Suppressor macrophage treated with lipopolysaccharide for 4 hours (primary cell): ENCODE measurements at places on chromosomes 5 and 9.

DNA sequence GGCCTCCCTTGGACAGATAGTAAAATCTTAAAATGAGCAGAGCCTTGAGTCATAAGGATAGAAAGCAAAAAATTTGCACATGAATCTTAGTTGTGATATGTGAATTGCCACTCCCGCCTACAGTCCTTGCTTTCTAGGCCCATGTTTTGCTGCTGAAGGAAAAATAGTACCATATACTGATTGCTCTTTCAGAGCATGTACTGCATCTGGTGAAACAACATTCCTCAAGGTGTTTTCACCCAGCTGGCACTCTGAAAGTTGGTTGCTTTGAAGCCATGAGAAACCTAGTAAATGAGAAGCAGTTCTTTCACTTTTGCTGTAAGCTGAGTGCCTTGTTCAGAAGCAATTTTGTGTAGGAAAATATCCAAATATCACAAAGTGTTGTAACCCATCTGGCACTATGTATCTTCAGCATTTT is 10.3 kb downstream of the CDC37L1 start:
- DNase-seq, result no peak

DNA sequence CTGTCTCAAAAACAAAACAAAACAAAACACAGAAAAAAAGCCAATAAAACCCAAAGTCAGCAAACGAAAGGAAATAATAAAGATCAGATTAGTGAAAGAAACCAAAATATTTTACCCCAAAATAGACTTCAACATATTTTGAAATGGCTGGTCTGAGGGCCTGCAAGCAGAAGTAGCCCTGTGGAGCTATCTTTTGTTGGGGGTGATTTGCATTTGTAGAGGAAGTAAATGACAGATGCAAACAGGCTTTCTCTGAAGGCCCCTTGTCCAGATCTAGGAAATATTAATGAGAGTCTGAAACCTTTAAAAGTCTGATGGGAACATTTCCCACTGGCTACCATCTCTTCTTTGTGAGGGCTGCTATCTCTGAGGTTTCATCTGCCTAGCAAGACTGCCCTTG is 74.0 kb downstream of the GCNT4 start:
- DNase-seq, result no peak

DNA sequence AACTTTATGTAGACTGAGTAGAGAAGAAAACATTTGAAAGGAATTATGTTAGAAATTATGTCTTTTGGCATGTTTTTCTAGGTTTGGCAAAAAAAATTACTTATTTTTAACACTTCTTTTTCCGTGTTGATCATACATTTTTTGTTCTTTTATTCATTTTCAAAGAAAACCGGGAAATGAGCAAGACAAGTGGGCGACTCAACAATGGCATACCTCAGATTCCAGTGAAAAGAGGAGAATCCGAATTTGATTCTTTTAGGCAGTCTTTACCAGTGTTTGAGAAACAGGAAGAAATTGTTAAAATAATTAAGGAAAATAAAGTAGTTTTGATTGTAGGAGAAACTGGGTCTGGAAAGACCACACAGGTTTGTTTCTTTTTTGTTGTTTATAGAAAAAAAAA is 12.9 kb downstream of the YTHDC2 start:
- no peak for DNase-seq

- DNase-seq, result peak; percentile 78
Measured at GRCh38 chr5:176611435-176611834, 1.5 kb upstream of the GPRIN1 start.

DNA sequence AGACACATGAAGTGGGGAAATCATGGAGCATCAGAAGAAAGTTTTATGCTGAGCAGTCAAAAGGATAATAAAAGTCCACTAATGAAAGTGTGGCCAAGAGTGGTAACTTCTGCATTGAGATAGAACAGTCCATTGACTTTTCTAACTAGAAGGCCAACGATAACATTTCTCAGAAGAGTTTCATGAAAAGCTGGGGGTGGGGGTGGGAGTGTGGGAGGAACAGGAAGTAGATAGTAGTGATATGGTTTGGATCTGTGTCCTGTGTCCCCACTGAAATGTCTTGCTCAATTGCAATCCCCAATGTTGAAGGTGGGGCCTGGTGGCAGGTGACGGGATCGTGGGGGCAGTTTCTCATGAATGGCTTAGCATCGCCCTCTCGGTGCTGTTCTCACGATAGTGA is 36.2 kb upstream of the SNAPC3 start:
- DNase-seq, result no peak

DNA sequence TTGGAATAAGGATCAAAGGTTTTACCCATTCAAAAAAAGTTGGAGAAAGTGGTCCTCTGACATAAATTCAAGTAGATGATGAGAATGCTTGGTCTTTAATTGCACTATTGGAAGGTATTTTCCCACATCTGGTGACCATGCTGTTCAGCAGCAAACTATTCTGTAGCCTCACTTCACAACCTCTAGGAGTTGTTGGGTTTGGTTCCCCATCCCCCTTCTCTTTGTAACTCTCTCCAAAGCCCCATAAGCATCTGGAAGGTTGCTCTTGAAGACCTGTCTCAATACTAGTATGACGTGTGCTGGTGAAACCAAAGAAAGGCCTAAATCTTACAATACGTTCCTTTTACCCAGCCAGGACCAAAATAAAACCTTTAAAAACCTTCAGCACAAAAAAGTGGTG is 8.5 kb downstream of the RGMB start:
- DNase-seq, result no peak

DNA sequence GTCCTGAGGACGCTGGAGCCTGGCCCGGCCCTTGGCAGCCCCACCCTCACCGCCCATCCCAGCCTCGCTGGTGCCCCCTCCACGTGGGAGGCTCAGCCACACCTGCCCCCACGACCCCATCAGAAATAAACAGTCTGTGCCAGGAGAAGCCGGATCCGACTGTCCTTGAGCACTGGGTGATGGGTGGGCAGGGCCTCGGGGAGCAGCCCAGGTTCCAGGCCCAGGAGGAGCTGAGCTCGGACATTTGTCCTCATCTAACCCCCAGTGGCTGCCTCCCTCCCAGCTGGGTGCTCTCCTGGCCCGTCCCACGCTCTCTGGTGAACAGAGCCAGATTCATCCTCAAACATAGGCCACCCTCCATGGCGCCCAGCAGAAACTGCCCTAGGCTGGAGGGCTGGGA is 4.6 kb upstream of the PTGDS start:
- DNase-seq, result no peak

DNA sequence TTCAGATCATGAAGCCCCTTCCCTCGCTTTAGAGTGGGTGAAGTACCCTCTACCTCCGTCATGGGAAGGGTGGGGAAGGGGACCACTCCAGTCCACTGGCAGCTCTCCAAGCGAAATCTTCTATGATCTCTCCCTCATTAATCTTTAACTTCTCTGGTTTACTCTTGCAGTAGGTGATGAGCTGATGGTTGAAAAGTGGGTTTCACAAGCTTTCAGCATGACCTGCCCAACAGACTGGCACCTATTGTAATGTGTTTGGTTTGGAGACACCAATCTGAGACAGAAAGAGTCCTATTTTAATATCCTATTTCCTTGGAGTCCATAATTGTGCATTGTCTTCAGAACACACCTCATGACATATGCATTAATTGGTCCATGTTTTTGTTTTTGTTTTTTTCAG is 70.8 kb upstream of the TGFBR1 start:
- DNase-seq, result no peak

- no peak for DNase-seq
Measured at GRCh38 chr5:761059-761771, 23.3 kb downstream of the ZDHHC11B start.

DNA sequence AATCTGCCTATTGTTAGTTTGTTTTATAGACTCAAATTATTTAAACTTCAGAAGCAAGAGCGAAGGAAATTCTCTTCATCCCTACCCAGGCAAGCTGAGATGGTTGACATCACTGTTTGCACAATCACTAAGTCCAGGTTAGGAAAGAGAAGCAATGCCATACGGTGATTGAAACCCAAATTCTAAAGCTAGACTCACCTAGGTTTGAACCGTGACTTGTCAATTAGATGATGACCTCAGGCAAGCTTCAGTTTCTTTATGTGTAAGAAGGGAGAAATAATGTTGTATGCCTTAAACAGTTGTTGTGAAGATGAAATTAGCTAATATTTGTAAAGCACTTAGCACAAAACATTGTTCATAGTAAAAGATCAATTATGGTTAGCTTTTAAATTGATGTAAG is 96.5 kb upstream of the ANKRD55 start:
- peak; percentile 6 for DNase-seq

- no peak for DNase-seq
Measured at GRCh38 chr9:121771851-121772599, 120.6 kb downstream of the DAB2IP start.

DNA sequence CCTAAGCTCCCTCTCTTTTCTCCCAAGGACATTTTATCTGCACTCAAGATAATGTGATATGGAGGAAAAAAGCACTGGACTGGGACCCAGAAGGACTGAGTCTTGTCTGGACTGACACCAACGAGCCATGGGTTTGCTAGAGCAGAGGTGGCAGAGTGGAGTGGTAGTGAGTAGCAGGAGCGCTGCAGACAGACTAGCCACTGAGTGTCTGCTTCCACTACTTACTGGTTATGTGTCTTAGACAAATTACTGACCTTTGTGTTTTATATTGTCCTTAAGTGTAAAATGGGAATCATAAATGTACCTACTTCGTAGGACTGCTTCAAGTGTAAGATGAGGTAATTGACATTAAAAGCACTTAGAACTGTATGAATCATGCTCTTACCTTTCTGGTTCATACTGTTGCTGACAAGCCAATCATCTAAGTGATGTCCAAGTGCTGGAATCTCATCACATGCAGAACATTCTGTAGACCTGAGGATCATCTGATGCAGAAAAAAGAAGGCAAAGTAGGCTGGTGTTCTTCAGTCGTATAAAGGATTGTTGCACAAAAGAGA is 12.5 kb upstream of the PRLR start:
- no peak for DNase-seq

DNA sequence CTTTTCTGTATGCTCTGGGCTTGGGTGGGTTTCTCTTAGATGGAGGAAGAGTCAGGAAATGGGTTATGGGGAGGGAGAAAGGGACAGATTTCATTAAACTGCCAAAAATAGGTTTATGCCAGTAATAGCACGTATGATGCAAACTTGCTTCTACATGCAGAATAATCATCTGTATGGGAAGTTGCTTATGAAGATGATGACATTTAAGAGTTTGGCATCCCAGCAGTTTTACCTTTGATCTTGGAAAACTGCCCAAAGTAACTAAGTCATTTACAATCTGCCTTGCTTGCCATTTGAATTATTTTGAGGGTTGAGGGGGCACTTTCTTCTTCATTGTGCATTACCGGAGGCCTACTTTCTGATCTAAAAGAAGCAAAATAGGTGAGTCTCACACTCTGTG is 282.9 kb upstream of the ANKRD55 start:
- DNase-seq, result no peak

- peak; percentile 46 for DNase-seq
Measured at GRCh38 chr9:21395778-21396717, 10.8 kb upstream of the IFNA2 start.

- no peak for DNase-seq
Measured at GRCh38 chr9:35516479-35516878, 26.6 kb downstream of the RUSC2 start.

DNA sequence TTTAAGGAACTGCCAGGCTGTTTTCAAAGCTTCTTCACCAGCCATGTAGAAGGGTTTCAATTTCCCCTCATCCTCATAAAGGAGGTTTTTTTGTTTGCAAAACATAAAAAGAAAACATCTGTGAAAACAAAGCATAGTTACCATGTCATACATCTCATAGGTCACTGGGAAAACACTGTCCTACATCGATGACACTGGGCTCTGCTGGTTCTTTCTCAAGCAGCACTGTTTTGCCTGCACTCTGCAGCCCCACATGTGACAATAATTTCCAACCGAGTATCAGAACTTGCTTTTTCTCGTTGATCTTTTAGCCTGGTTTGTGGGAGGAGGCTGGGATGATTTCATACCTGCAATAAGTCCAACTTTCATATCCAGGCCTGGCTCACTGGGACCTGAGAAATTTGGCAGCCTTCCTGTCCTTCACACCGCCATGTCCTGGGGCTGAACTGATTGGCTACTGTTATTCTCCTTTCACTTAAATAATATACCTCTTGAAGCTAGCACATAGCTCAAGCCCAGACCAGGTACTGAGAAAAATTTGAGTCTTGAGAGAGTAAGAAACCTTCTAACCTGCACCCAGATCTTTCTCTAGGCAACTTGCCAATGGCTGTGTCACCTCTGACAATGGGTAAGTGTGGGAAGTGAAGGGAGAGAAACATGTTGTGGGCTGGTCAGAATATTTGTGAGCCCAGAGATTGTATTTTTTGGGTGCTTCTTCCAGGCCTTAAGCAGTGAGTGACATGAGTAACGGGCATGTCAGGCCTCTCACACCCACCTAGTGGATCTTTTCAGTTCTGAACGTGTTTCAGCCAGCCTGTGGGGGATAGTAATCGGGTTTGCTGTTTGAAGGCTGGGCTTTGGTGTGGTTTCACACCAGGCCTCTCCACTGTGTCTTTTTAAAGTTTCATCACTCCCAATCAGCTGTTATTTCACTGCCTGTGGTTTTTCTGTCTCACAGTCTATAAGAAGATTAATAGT is 502.8 kb downstream of the NTRK2 start:
- no peak for DNase-seq

GRCh38 chr5:141560151-141560550 is 58.6 kb downstream of the DIAPH1 start:
- DNase-seq, result no peak

GRCh38 chr5:142826741-142827492 is 56.7 kb downstream of the ARHGAP26 start:
- peak; percentile 44 for DNase-seq

- no peak for DNase-seq
Measured at GRCh38 chr5:38613992-38614836, 57.8 kb upstream of the LIFR start.

DNA sequence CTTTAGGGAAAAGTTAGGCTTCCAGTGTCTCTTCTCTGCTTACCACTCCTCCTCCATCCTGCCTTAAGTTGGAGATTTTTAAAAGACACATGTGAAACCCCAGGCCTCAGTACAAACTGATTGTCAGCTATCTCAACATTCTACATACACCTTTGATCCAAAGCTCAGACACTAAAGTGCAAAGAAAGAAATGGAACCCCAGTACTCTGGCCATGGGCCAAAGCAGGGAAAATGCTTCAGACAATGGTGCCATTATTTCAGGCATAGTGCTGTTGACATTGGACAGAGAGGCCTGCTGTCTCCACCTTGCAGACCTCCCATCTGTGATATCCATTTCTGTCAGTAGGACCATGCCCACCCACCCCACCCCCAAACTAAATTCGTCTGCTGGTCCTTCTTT is 49.1 kb downstream of the G3BP1 start:
- DNase-seq, result no peak

DNA sequence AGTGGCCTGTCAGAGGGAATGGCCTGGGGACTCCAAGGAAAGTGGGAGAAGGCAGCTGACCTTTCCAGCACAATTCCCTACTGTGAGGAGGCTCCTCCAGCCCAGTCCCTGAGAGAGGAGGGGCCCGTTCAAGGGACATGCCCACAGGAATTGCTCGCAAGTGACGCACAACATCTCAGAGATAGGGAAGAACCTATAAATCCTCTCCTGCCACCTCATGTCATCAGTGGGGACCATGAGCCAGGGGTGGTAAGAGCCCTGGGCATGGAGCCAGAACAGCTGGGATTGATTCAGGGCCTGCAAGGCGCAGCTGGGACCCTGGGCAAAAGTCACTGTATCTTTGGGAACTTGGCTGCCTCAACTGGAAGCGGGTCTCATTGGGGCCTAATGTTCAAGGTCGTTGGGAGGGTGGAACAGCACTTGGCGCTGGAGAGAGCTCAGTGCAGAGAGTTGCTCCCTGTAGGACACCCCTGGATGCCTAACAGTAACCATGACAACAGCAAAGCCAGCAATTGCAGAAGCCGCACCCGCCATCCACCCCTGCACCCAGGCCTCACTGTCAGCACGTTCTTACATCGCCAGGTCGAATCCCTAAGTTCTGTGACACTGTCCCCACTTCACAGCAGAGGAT is 41.3 kb upstream of the ORM1 start:
- no peak for DNase-seq
